ENCODE measurements at places on chromosomes 5 and 9. TPM values are rescaled to one million over a fixed set of nuclear protein-coding genes. Genes with fewer than 3 reads are reported as not detected.

Gene TRIM7
- 28.8 TPM for total RNA-seq

Gene SPEF2
- 0.67 TPM for total RNA-seq

Gene IPPK
- 9.9 TPM for total RNA-seq

GRCh38 chr5:80973027-80973426, 12.9 kb downstream of the RASGRF2 start:
- H3K4me1 ChIP-seq: no peaks in the 10 kb centered on the region
- H3K36me3 ChIP-seq: no peaks in the 10 kb centered on the region
- no peak overlapping the region for H3K4me3 ChIP-seq
- no peaks in the 10 kb centered on the region for H3K27me3 ChIP-seq
- no peak overlapping the region for H3K27ac ChIP-seq

- peak; percentile 44 for DNase-seq
- H3K4me3 ChIP-seq: no peak overlapping the region
- H3K4me1 ChIP-seq: peaks cover 4% of the 10 kb centered on the region
- H3K27me3 ChIP-seq: no peaks in the 10 kb centered on the region
- H3K36me3 ChIP-seq: peaks cover 9% of the 10 kb centered on the region
These were observed 36.6 kb upstream of the MYORG start for GRCh38 chr9:34413231-34413852.

DNA sequence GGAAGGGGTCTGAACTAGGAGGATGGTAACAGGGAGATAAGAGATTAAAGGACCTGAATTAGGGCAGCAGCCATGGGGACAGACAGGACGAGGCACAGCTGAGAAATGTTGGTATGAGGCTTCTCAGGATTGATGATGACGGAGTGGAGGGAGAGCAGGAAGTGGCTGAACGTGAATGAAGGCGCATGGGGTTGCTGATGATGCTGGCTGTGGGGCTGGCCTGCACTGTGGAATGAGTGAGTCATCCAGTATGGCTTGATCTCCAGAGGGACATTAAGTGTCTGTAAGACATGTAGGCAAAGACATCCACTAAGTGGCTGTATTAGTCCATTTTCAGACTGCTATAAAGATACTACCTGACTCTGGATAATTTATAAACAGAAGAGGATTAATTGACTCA, 256.4 kb downstream of the ICE1 start:
- H3K27ac ChIP-seq: peak overlapping the region; percentile 61
- no peaks in the 10 kb centered on the region for H3K4me1 ChIP-seq
- no peaks in the 10 kb centered on the region for H3K27me3 ChIP-seq
- H3K36me3 ChIP-seq: no peaks in the 10 kb centered on the region

DNA sequence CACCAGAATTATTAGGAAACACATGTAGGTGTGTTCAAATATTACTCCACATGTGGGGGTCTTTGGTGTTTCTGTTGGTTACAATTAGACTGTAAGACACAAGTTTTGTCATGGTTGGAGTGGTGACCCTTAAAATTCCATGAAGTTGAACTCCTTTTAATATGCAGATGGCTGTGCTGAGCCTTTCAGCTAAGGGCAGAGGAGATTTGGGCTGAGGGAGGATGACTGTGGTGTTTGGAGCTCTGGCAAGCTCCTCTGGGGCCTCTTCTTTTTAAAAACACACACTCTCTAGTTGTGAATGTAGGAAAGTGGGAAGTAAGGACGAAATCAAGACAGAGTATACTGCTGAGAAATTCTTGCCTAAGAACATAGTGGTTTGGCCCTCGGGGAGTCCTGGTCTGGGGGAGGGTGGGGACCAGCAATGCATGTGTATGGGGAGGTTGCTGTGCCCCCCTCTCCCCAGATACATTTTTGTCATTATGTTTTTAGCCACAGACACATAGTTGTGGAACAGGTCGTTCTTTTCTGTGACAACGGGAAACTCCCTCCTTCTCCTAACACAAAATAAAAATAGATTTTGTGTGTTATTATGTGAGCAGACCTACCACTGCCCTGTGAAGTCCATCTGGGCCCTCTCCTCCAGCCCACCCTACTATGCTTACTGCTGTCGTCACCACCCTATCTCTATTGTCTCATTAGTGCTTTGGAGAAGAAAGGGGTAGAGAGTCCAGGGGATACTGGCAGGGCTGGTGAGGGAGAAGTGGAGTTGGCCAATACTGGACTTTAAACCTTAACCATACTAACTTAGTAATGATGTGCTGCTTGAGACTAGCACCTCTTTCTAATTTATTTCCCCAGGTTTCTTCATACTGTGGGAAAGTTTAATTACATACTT, 10.0 kb downstream of the SMARCA2 start:
- no peaks in the 10 kb centered on the region for H3K36me3 ChIP-seq
- peak overlapping the region; percentile 14 for H3K27ac ChIP-seq
- H3K27me3 ChIP-seq: no peaks in the 10 kb centered on the region
- H3K4me1 ChIP-seq: peaks cover 89% of the 10 kb centered on the region
- no peak overlapping the region for H3K4me3 ChIP-seq

DNA sequence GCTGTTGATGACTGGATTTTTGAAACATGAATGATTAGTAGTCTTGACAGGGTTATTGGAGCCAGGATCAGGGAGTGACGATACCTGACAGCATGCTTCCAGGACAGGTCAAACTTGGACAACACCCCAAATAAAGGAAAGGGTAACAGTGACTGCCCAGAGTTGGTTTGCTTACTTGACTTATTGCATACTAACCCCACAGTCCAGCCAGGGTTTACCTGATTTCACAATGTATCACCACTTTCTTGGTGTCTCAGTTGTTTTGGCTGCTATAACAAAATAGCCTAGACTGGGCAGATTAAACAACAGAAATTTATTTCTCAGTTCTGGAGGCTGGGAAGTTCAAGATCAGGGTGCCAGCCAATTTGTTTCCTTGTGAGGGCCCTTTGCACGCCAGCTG, 301.0 kb upstream of the VLDLR start:
- H3K36me3 ChIP-seq: no peaks in the 10 kb centered on the region
- no peak overlapping the region for H3K27ac ChIP-seq
- DNase-seq: no peak
- H3K4me3 ChIP-seq: no peak overlapping the region
- no peaks in the 10 kb centered on the region for H3K27me3 ChIP-seq

DNA sequence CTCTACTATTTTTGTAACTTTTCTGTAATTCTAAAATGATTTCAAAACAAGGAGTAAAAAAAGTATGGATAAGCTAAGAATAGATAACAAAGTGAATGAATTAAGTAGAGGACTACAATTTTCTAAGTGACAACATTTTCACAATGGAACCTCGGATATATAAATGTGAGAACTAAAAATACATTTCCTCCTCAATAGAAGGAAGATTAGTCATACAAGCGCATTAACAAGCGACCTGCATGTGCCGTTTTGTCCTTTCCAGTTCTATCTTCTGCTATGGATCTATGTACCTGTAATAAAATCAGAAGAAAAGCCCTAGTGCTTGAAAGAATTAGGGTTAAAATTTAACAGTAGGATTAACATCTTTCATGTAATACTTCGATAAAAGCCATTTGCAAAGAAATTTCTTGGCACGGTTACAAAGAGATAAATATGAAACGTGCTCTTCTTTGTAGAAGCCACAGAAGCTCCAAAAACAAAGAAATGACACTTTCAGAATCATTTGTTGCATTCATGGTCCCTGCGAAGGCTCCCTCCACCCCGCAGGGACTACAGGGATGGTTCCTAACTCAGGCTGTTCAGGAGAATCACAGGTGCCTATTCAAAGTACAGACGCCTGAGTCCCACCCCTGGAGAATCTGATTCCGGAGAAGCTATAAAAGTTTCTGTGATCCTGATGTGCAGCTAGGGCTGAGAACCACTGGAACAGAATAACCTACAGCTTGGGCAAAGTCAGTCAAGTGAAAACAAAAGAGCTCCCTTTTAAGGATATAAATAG, 216.6 kb upstream of the EFNA5 start:
- no peaks in the 10 kb centered on the region for H3K27me3 ChIP-seq
- DNase-seq: no peak
- H3K4me1 ChIP-seq: no peaks in the 10 kb centered on the region
- no peaks in the 10 kb centered on the region for H3K36me3 ChIP-seq

GRCh38 chr9:124137944-124138335, 119.8 kb upstream of the NEK6 start:
- no peak for DNase-seq
- H3K4me1 ChIP-seq: no peaks in the 10 kb centered on the region
- no peak overlapping the region for H3K4me3 ChIP-seq

DNA sequence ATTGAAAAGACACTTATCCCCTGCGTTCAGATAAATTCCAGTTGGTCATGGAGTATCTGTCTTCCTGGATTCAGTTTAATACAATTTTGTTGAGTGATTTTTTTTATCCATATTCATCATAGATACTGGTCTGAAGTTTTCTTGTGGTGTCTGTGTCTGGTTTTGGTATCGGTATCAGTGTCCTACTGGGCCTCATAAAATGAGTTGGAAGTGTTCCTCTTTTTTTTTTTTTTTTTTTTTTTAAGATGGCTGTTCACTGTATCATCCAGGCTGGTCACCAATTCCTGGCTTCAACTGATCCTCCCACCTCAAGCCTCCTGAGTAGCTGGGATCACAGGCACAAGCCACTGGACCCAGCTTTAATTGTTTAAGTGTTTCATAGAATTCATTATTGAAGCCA, 2.9 kb upstream of the CAMSAP1 start:
- no peak overlapping the region for H3K27ac ChIP-seq
- peaks cover 3% of the 10 kb centered on the region for H3K36me3 ChIP-seq
- peaks cover 23% of the 10 kb centered on the region for H3K4me1 ChIP-seq
- no peak for DNase-seq

GRCh38 chr9:129776938-129777768, 24.3 kb upstream of the PTGES start:
- H3K4me3 ChIP-seq: peak overlapping the region; percentile 4
- DNase-seq: peak; percentile 96
- no peaks in the 10 kb centered on the region for H3K36me3 ChIP-seq
- H3K27ac ChIP-seq: peak overlapping the region; percentile 18
- no peaks in the 10 kb centered on the region for H3K4me1 ChIP-seq

DNA sequence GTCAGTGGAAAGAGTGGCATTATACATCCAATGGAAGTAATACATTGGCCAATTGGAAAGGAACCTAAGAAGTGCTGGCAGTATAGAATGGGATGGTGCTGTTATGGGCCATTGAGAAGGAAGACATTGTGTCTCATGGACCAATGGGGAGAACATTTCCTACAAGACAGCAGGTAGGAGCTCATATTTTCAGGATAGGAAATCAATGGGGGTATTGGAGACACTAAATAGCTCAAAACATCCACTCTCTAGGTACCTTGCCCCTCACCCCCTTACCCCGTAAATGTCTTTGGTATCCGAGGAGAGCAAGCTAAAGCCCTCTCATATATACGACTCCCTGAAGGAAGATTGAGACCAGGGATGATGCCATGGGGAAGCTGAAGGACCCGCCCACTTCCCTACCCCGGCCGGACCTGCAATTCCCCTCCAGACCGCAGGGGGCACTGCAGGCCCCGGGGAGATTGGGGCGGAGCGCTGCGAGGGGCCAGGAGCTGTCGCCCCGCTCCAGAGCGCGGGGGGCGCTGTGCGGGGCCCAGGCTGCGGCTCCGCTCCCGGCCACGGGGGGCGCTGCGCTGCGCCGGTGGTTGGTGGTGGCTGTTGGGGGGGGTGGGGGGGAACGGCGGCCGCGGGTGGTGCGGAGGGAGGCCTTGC, at the start of gene KDM3B:
TSS of gene KDM3B (plus strand) at position 615 of the 651 bp plus-strand sequence. CDS start 111 bp downstream, outside the sequence.
- H3K36me3 ChIP-seq: no peaks in the 10 kb centered on the region
- H3K27me3 ChIP-seq: no peaks in the 10 kb centered on the region
- peaks cover 42% of the 10 kb centered on the region for H3K4me1 ChIP-seq
- peak; percentile 92 for DNase-seq
- H3K4me3 ChIP-seq: peak within 1 kb of the TSS; percentile 96

GRCh38 chr5:39503155-39503554, 78.4 kb upstream of the DAB2 start:
- H3K27me3 ChIP-seq: no peaks in the 10 kb centered on the region
- no peak overlapping the region for H3K27ac ChIP-seq
- peaks cover 9% of the 10 kb centered on the region for H3K4me1 ChIP-seq
- no peaks in the 10 kb centered on the region for H3K36me3 ChIP-seq

DNA sequence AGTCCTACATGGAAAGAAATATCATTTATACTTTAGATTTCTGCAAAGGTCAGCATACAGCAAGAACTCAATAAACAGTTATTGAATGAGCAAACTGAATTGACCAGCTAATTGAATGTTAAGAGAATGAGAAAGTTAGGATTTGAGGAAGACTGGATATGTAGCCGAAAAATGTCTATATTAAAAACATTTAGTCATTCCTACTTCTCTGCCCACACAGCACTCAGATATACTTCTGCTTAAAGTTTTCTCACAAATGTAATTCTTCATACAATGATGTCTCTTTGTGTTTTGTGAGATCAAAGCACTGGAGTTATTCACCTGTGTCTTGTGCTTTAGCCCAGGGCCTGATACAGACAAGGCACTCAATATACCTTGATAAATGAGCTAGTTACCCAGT, 188.6 kb downstream of the PARP8 start:
- no peak overlapping the region for H3K27ac ChIP-seq
- no peak overlapping the region for H3K4me3 ChIP-seq
- no peaks in the 10 kb centered on the region for H3K27me3 ChIP-seq
- no peaks in the 10 kb centered on the region for H3K4me1 ChIP-seq
- H3K36me3 ChIP-seq: no peaks in the 10 kb centered on the region

- no peak for DNase-seq
- no peaks in the 10 kb centered on the region for H3K27me3 ChIP-seq
- no peak overlapping the region for H3K4me3 ChIP-seq
- no peaks in the 10 kb centered on the region for H3K36me3 ChIP-seq
These were observed 66.0 kb downstream of the AMBP start for GRCh38 chr9:114012126-114012525.

DNA sequence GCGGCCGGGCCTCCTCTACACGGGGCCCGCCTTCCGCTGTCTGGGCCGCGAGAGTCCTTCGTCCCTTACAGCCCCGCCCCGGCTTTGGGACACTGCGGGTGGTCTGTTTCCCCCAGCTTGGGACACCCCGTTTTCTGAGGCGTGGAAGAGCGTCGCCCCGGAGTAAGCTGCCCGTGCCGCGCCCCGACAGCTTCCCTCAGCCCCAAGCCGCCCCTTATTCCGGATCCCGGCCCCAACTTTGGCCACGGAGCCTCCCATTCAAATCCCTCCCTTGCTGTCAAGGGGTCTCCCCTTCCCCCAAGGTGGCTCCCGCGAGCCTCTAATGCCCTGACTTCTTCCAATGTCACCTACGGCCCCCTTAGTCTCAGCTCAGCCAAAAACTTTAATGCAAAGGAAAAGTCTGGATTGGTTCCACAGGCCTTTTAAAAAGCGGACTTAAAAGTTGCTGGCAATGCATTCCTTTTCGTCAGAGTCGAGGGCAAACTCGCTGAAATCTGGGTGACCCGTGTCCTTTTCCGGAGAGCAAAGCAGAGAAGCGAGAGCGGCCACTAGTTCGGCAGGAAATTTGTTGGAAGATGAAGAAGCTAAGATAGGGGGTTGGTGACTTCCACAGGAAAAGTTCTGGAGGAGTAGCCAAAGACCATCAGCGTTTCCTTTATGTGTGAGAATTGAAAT, 19.8 kb downstream of the EXOSC2 start:
- H3K36me3 ChIP-seq: no peaks in the 10 kb centered on the region
- peak overlapping the region; percentile 89 for H3K27ac ChIP-seq
- H3K4me3 ChIP-seq: peak overlapping the region; percentile 94
- peaks cover 25% of the 10 kb centered on the region for H3K4me1 ChIP-seq
